ENCODE measurements at places on chromosomes 16 and 17.

DNA sequence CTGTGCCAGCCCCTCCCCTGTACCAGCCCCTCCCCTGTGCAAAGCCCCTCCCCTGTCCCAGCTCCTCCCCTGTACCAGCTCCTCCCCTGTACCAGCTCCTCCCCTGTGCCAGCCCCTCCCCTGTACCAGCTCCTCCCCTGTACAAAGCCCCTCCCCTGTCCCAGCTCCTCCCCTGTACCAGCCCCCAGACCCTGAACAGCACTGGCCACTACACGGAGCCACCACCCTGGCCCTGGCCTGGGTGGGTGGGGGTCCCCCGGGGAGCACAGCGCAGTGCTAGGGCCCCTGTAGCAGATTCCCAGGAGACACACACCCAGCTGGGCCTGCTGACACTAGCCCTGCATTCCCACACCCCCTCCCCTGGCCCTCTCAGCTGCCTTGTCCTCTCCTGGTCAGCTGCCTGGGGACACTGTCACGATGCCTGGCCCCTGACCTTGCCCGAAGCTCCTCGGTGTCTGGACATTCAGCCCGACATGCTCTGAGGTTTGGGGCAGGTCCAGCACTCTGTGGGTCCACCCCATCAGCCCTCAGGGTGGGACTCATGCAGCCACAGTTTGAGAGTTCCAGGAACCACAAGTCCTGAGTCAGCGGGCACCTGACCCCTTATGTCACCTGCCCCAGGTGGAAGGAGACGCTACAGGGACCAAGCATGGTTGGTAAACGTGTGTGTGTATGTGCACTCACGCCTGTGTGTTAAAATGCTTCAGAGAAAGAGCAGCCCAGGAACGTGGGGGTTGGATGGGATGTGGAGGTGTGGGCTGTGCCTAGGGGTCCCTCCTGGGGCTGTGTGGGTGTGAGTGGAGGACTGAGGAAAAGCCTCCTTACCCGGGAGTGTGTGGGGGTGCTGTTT lies 114.2 kb downstream of the METRNL start:
- no peak for DNase-seq

DNA sequence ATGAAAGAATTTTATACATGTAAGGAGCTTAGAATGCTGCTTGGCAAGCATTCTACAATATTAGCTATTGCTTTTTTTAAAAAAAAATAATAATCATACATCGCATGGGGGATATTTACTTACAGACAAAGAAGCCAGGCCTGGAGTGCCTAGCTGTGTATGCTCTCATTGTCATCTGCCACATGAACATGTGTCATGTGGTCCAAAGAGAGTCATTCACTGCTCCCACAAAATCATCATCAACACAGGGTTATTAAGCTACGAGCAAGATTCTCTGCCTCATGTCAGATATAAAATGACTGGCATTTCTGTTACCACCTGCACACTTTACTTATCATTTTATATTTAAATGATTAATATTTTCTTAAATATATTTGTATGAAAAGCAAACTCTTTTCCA lies 1.9 kb upstream of the MT1E start:
- DNase-seq: no peak

DNA sequence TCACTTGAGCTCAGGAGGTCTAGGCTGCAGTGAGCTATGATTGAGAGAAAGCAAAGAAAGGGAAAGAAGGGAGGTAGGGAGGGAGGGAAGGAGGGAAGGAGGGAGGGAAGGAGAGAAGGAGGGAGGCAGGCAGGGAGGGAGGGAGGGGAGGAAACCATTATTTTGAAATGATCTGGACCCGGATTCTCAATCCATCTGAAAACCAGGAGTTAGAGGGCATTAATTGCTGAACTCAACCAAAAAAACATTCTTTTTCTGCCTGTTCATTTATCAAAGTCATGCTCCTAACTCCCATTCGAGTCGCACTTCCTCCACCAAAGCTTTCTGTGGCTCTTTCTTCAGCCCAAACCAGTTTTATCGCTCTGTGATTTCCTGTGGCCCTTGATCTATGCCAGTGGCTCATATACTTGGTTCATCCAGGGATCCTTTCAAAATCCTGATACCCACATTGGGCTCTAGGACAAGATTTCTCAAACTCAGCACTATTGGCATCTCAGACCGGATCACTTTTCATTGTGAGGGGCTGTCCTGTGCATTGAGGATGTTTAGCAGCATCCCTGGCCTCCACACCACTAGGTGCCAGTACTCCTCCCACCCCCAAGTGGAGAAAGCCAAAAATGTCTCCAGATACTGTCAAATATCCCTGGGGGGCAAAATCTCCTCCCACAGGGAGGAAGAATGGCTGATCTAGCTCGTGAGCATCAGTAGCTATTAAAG lies 38.2 kb downstream of the CMTM4 start:
- no peak for DNase-seq

DNA sequence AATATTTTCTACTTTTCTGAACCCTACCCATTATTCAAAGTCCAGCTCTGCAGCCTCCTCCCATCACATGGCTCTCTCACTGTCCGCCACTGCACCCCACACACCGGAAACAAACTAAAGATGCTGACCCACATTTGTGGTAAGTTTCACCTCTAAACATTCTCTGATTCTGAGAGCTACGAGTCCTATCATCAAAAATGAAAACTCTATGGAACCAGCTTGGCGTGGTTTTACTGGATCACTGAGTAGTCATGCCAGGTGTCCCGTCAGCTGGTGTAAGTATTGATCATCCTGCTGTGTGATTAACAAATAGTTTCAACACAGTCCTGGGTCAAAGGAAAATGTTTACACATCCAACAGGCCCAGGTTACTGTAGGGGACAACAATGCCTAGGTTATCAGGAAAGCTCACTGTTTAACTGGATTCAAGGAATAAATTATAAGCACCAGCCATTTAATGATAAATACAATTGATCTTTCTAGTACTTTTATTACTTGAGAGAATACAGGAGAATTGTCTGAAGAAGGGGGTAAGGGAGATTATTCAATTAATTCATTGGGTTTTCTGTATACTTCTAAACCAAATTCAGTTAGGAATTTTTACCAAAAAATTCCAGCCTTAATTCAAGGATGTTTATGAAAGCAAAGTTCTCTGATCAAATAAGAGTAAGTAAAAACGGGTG lies 33.9 kb downstream of the CYTH1 start:
- DNase-seq: peak; percentile 62

DNA sequence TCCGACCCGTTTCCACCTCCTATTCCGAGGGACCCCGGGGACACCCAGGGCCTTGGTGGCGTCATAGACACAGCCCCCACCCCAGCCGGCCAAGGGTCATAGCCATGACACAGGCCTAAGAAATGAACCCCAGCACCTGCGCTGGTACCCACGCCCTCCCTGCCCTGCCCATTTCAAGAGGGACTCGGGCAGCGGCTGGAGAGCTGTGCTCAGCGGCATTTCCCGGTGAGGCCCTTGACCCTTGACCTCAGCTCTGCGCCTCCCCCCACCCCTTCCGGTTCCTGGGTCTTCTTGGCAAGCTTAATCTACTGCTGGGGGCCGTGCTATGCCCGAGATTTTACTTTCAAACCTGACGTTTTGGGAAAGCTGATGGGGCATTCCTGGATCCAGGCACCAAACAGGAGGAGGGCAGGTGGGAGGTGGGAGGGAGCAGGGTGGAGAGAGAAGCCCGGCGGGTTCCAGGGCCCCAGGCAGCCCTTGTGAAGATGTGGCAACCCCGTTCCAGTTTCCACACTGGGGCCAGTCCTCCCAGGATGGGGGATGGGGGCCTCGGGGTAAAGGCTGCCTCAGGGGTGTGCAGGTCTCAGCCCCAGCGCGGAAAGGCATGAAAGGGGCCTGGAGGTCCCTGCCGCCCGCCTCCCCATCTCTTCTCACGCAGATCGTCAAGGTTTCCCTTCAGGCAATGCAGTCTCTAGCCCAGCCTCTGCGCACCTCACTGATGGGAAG lies at the start of gene SLC22A31:
TSS of gene SLC22A31 (minus strand) at position 414 of the 726 bp plus-strand sequence. CDS start at position 378, 36 bp downstream.
- peak; percentile 37 for DNase-seq

DNA sequence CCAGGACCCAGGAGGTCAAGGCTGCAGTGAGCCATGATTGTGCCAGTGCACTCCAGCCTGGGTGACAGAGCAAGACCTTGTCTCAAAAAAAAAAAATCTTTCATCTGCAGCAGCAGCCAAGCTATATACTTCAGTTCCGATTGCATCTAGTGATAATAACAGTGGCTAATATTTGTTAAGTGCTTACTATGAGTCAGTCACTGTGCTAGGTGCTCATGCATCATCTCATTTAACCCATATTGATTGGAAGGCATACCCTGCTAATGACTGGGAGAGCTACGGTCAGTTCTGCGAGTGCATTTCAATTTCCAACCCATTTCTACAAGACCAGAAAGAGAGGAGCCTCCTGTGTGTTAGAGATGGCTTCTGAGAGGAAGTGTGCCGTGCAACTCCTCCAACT lies 7.7 kb upstream of the TUBG2 start:
- DNase-seq: no peak

DNA sequence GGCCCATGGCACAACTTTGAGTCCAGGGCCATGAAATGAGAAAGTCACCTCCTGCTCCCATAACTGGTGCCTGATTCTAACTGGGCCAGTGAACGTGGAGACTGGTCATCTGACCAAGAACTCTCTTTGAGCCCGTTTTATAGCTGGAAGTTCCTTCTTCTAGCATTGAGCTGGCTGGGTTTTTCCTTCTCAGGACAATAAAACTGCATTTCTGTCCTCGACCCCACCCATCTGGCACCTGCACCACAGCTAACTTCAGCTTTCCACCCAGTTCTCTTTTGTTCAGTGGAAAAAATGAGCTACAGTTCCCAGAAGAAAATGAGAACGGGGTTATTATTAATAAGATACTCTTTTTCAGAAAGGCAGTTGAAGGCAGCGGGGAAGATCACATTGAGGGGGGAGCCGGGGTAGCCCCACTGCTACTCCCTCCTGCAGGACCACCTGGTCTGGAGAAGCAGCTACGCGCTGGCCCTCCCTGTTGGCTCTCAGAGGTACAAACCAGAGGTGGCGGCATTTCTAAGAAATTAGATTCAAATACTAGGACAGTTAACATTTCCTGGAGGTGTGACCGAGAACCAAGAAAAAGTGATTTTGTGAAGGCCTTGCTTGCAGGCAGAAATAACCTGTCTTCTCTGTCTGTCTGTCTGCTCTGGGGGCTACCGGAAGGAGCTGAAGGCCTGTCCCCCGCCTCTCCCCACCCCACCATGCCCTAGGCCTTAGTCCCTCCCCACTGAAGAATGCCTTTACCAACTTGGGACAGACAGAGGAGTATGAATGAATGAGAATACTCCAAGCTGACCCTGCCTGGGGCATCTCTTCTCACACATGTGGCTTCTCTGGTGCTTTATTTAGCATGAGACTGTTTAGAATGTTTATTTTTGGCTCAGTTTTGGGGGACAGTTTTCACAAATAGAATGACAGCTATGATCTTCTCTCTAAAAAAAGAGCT lies 123.9 kb downstream of the XYLT1 start:
- DNase-seq: no peak

- no peak for DNase-seq
These were observed 1.6 kb downstream of the RPTOR start for GRCh38 chr17:80546267-80546666.

- DNase-seq: no peak
These were observed 65.3 kb downstream of the RBFOX1 start for GRCh38 chr16:7397901-7398300.

DNA sequence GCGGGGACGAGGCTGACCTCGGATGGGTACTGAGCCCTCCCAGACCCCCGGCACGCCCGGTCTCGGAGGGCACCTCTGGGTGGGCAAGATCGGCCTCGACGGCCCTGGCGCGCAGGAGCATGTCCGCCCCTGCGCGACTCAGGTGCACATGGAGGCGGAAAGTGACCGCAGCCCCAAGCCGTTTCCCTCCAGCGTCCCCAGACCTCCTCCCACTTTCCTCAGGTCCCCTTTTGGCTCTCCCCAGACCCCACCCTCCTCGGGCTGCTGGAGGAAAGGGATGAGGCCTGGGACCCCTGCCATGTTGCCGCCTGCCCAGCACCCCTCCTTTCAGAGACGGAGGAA lies 10.0 kb downstream of the RPL19 start:
- no peak for DNase-seq

DNA sequence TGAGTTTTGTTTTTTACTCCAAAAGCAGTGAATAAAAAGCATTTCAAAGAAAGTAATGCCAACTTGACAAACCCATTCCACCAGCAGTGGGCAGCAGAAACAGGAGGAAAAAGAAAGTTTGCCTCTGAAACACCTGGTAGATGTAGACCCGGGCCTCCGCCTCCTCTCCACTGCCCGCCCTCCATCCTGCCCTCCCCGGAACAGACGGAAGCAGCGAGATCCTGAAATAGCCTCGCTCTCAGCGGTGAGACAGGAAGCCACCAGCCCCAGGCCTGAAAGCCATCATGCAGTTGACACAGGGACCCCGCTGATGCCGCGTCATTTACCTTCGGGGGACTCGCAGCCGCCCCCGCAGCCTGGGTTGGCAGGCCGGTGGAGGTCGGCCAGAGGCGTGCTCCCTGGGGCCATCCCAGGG lies 67.8 kb downstream of the C16orf78 start:
- DNase-seq: peak; percentile 41

- no peak for DNase-seq
These were observed 17.6 kb downstream of the CLUAP1 start for GRCh38 chr16:3518292-3518985.

DNA sequence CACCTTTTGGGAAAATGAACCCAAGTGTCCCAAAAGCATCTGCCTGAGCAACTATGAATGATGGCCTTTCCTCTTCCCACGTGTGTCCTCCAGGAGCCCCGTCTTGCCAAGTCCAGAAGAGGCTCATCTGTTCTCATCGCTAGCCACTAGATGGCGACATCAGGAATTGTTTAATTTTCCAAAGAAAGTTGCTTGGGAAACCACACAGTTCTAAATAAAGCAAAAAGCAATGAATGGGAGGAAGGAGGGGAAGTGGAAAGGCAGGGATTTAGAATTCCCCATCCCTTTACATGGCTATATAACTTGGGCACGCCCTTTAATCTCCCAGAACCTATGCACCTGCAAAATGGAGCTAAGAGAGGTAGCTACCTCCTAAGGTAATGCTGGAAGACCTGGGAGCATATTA lies 9.0 kb upstream of the CDH5 start:
- DNase-seq: peak; percentile 36

GRCh38 chr17:69268543-69269014 lies 40.0 kb upstream of the ABCA10 start:
- no peak for DNase-seq

DNA sequence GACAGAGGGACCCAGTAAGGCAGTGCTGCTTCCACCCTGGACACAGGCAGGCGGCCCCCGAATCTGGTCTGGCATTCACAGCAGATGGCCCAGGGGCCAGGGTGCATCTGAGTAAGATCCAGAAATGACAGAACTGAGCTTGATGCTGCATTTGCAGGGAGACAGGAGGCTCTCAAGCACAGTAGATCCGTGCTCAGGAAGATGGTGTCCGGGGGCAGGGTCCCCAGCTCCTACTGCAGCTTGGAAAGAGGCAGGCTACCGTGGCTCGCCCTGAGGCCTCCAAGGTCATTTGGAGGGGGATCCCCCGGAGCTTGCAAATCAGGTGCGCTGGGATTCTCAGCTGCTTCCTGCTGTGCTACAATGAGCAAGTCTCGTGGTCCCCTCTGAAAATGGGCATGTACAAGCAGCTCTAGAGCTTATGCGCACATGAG lies 2.2 kb downstream of the C16orf95 start:
- no peak for DNase-seq

GRCh38 chr16:27199736-27200135 lies 3.6 kb upstream of the KDM8 start:
- DNase-seq: peak; percentile 35

- DNase-seq: peak; percentile 56
These were observed 3.7 kb upstream of the LYZL6 start for GRCh38 chr17:35947156-35947585.
